ENCODE measurements at places on chromosomes 11 and 22.

GRCh38 chr11:86212019-86212611, 32.4 kb upstream of the EED start:
- no peak for DNase-seq

DNA sequence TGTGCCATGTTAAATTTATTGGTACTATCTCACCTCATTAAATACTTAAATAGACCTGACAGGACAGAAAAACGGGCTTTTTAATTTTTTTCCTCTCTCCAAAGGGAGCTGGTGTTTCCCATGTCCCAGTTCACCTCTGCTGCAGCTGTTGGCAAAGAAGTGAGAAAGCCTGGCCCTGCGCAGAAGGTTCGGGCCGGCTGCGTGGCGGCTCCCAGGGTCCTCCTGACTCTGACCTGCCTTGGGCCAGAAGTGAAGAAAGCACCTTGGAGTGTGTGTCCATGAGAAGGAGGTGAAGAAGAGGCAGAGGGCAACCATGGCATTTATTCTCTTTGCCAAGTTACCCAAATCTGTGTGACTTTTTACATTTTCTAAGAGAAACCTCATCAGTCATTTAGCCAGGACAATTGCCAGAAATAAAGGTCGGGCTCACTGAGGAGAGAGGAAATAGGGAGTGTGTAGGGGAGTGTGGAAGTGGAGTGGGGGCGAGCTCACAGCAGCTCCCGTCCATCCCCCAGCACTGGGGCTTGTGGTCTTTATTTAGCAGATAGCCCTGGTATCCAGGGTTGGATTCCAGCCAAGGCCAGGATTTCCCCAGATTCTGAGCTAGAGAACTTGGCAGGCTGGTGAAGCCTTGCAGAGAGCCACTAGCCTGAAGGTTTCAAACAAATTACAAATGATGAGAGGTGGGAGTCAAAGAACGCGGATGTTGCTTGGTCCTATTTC, 102.4 kb upstream of the CADM1 start:
- DNase-seq: no peak

DNA sequence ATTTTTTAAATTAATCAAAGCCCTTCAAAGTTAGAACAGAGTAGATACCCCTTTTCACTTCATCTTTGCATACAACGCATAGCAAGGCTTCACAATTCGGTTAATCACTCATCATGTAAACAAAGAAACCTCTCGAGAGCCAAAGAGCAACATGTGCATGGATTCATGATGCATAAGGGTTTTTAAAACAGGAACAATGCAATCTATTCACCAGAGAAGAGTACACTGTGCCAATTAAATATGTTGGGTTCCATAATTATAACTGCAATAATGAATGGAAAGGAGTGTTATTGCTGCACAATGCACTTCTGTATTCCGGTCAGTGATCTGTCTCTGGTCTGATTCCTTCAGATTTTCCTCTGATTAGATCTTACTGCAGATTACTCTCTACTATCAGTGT, 45.3 kb downstream of the CADM1 start:
- DNase-seq: no peak

DNA sequence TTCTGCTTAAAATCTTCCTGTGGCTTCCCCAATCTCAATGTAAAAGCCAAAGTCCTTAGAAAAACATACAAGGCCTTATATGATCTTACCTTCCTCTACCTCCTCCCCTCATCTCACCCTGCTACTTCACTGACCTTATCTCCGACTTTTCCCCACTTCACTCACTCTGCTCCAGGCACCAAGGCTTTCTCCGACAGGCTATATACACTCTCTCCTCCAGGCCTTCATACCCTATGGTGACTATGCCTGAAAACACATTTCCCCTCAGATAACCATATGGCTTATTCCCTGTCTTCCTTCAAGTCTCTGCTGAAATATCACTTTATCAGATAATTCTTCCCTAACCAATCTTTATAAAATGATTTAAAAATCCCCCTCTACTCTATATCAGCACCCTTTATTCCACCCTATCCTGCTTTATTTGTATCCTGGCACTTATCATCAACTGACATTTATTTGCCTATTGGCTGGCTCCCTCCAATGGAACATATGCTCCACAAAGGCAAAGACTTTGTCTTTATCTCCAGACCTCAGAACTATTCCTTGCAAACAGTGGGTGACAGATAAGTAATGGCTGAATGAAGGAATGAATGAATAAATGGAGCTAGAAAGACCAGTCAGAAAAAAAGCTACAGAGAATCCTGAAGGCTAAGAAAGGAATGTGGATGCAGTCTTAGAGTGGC, 52.7 kb downstream of the PAK1 start:
- no peak for DNase-seq

DNA sequence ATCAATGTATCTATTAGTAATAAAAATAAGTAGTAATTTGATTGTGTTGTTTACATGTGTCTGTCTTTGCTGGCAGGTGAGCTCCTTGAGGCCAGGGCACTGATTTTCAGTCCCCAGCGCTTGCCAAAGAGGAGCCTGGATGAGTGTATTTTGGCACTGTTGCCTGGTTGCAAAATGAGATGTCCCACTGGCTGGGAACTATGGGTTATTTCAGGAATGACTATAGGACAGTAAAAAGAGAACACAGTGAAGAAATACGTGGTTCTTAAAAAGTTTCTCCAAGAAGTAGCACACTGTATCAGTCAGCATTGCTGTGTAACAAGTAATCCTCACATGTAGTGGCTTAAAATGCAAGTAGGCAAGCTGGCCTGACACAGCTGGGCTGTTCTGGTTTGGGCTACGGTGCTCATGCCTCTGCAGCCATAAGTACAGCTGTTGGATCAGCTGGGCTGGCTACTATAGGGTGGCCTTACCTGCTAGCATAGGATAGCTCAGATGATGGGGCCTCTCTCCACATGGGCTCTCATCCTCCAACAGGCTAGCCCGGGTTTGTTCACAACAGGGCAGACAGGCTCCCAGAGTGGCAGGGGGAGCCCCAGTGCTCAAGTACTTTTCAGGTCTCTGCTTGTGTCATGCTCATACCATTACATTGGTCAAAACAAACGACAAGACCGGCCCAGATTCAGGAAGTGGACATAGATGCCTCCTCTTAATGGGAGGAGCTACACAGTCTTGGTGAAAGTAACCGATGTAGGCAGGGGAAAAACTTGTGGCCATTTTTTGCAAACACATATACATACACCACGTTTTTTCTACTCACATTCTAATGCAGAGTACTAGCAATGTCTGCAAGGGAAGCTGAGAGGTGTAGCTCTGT, 399.1 kb downstream of the LARGE1 start:
- no peak for DNase-seq

GRCh38 chr22:27220339-27220738, 563.0 kb downstream of the MIAT start:
- DNase-seq: no peak

- DNase-seq: no peak
Observed at GRCh38 chr22:35960854-35961253, 67.8 kb downstream of the RBFOX2 start.

DNA sequence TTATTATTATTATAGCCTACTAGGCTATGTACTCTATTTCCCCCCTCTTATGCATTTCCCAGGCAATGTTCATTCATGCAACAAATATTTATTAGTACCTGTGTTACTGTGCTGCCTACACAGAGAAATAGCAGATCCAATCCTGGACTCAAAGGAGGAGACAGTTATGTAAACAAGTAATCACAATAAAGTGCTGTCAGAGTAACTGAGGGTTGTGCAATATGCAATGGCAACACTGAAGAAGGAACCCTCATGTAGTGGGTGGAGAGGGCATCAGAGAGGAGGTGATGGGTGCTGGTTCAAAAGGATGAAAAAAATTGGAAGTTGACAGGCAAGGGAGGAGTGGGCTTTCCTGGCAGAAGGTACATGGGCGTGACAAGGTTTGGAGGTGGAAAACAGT, 886 bp upstream of the P4HA3 start:
- DNase-seq: no peak

- no peak for DNase-seq
Observed at GRCh38 chr11:19614370-19614940, 98.2 kb upstream of the NAV2 start.

DNA sequence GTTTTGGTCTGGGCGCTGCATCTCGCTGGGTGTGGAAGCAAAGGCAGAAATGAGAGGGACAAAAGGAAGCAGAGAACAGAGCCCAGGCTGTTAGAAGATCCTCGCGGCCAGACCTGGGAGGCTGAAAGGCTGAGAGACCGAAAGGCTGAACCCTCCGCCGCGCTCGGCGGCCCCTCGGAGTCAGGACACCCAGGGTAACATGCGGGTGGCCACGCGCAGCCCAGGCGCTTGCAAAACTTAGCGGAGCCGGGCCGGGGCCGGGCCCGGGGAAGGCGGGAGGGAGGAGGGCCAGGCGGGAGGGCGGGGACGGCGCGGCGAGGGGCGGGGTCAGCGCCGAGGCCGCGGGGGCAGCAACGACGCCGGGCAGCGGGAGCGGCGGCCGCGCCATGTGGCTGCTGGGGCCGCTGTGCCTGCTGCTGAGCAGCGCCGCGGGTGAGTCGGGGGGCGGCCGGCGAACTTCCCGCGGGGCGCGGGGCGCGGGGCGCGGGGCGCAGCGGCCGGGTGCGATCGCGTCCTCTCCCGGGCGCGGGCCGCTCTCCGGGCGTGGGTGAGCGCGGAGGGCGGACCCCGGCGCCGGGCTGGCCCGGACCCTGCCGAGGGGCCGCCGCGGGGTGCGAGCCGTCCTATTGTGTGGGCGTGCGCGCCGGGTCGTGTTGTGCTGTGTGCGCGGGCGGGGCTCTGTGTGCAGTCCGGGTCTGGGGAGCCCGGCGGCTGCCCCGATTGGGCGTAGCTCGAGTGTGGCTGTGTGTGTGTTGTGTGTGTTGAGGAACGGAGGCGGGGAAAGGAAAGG, at the start of gene LDLRAD3:
TSS of gene LDLRAD3 (plus strand) at position 350 of the 790 bp plus-strand sequence. CDS start at position 387, 37 bp downstream.
- DNase-seq: peak; percentile 54

DNA sequence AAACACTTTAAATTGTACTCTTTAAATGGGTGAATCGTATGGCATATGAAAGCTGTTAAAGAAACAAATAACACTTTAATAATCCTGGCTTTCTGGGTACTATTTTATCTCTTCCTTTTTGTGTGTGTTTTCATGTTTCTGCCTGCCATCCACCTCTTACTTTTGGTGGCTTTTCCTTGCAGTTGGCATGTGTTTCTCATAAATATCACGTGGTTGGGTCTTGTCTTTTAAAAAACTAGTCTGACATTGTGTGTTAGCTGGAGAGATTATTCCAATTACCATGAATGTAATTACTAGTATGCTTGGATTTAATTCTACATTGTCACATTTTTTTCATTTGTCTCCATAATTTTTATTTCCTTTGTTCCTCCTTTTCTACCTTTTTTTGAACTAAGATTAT, 262.9 kb upstream of the B3GAT1 start:
- no peak for DNase-seq

GRCh38 chr22:43015677-43016042, 711 bp upstream of the PACSIN2 start:
- no peak for DNase-seq

DNA sequence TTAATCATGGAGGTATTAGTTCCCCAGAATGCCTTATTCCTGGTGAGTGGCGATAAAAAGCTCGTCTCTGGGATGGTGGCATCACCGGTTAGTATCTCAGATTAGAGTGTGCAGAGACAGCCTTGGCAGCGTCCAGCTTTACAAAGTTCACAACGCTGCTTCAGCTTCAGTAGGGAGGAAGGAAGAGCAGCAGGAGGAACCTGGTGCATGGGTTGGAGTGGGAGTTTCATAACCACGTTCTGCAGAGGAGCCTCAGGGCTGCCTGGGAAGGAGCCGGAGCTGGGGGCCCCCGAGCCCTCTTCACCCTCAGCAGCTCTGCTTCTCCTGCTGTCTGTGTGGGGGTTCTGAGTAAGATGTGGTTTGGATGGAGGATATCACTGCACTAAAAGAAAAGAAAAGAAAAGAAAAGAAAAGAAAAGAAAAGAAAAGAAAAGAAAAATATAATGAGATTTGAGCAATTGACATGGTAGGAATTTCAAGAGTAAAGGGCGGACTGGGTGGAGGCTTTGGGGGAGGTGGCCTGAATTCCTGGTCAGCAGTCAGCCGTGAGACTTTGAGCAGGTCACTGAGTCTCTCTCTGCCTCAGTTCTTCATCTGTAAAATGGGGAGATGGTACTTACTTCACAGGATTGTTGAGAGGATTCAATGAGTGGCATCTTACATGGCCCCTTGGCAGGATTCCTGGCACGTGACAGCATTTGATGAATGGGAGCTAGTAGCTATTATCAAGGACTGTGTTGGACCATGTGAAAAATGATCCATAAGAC, 6.5 kb downstream of the ASPHD2 start:
- DNase-seq: no peak

- DNase-seq: no peak
Observed at GRCh38 chr11:116697011-116697410, 75.8 kb downstream of the BUD13 start.

GRCh38 chr22:23695571-23696325, 4.9 kb downstream of the RGL4 start:
- no peak for DNase-seq

GRCh38 chr22:44023404-44024287, 456 bp upstream of the PARVB start:
- no peak for DNase-seq

- DNase-seq: no peak
Observed at GRCh38 chr11:75449776-75450175, 16.8 kb upstream of the KLHL35 start.

GRCh38 chr11:66190786-66191185, 77.7 kb upstream of the RAB1B start:
- DNase-seq: no peak

DNA sequence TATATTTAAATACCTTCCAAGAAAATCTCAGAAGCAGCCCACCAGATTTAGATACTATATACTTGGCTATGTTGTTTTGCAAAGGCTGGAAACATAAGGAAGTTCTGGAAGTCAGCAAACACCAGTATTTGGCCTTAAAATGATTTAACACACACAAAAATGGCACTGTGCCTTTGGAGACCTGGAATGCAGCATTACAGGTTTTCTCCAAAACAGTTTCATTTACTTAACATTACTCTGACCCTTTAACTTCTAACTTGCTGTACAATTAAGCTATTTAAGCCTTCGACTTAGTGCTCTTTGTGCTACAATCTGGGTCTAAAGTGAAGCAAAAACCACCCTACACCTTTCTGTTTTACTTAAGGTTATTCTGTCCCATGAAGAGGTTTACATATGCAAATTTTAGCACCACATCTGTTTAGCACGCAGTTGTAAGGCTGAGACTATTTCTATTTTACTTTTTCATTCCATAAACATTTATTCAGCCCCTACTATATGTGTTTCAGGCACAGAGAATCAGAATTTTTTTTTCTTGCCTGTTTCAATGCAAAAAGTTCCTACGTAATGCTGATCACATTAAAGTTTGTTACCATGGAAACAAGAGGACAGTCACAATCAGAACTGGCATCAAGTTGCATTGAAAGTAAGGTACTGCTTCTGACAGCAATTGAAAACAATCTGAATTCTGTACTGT, 70.3 kb downstream of the MAML2 start:
- DNase-seq: no peak

Data from D721Med (cell line).